Activated CD4-positive, alpha-beta T cell treated with anti-CD3 and anti-CD28 coated beads for 1 hour (primary cell): ENCODE measurements at places on chromosomes 1 and 21.

GRCh38 chr1:202235856-202236837 is 42.5 kb downstream of the LGR6 start:
- DNase-seq, result peak; percentile 37

GRCh38 chr1:197674286-197674685 is 101.0 kb downstream of the DENND1B start:
- no peak for DNase-seq

- no peak for DNase-seq
Measured at GRCh38 chr1:161492827-161493226, 12.4 kb upstream of the FCGR2A start.

- no peak for DNase-seq
Measured at GRCh38 chr1:184407816-184408510, 21.1 kb downstream of the C1orf21 start.

- no peak for DNase-seq
Measured at GRCh38 chr1:179807691-179808485, 64.8 kb downstream of the FAM163A start.

- DNase-seq, result no peak
Measured at GRCh38 chr1:53871773-53872484, 17.7 kb downstream of the YIPF1 start.

DNA sequence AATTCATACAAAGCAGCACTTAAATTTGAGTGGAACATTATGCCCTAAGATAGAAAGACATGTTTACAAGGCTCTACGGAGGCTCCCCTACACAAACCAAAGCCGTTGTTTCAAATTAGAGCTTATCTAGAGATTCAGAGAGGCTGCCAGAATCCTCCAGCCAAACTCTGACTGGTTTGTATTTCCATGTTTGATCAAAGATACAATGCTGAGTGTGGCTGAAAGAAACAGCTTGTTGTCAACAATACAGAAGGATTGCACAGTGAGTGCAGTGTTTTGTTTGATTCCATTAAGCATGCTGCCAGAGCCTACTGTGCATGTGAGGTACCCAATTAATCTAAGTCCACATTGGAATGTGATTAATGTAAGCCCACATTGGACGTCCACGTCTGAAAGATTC is 402.7 kb downstream of the DISC1 start:
- no peak for DNase-seq

DNA sequence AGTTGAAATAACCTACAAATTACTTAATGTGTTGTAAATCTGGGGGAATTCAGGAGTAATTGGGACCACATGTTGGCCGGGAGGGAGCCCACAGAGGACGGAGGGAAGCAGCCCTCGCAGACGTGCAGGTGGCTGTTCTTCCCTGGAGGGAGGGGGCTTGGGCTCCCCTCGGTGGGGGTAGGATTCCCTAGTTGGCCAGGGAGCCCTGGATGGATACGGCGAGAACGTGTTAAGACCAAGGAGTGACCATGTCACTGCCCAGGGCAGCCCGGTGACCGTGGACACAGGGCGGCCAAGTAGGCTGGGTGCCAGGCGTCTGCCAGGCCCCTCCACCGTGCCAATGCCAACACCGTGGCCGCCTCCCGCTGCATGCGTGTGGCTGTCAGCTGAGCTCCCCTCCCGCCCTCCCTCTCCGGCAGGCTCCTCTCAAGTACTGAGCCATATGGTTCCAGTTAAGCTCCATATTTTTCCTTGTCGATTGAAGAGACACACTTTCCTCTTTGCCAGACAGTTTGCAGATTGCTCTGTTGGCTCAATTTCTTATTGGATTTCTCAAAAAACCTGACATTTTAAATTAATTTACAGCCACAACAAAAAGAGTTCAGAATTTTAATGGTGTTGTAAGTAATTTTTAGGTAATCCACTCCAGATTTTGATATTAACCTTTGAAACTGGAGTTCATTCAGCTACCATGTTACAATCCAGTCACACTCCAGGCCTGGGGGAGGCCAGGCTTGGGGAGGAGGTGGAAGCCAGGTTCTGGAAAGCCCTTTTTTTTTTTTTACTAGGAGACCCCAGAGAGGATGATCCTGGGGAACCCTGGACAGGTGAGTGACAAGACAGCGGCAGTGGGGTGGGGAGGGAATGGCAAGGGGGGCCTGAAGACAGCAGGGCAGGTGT is 71.2 kb downstream of the CASZ1 start:
- no peak for DNase-seq

DNA sequence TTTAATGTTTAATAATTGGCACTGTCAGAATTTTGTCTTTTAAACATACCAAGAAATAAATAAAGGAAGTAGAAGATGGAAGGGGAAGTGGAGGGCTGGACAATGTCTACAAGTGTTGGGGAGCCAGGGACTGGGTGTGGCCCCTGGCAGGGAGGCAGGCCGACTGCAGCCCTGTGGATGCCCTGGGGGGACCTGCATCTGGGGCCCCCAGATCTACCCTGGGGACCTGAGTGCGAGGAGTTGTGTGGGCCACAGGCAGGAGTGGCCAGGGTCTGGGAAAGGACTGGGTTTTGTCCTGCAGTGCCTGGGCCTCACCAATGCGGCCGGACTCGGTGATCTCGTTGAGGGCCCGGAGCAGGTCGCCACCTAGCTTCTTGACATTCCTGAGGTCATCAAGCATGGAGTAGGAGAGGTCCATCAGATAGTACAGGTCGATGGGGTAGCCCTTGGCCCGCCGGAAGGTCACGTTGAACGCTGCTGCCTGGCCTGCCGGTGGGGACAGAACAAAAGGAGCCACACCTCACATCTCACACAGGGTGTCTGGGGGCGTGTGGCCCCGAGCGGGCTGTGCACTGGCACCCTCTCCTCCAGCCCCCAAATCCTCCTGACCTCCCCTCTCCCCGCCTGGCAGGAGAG is 17.5 kb downstream of the ITGB2 start:
- no peak for DNase-seq

DNA sequence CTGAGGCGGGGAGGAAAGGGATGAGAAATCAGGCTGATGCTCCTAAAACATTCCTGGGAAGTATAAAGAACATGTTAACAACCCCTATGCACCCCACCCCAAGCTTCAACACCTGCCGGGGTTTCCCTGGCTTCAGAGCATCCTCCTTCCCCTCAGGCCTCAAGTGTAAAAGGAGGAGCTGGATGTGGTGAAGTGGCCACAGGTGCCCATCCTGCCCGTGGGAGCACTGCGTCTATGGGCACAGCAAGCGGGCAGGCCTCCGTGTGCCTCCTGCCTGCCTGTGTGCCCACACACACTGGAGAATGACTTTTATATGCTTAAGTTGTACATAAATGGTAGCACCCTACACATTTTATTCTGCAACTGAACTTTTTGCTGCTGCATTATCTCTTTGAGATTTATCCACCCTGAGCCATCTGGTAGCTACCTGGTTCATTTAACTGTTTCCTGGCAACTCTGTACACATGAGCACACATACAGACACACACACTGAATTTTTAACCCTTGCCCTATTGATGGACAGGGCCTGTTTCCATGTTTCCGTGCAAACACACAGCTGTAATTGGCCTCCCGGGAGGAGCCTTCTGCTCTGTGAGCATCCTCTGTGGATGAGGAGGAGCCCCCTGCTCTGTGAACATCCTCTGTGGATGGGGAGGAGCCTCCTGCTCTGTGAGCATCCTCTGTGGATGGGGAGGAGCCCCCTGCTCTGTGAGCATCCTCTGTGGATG is 13.4 kb upstream of the FTCD start:
- no peak for DNase-seq

GRCh38 chr1:223233410-223234169 is 90.5 kb upstream of the TLR5 start:
- DNase-seq, result no peak

GRCh38 chr1:78843111-78843510 is 163.4 kb downstream of the ADGRL4 start:
- DNase-seq, result no peak

GRCh38 chr1:6859415-6860343 is 74.4 kb downstream of the CAMTA1 start:
- no peak for DNase-seq

DNA sequence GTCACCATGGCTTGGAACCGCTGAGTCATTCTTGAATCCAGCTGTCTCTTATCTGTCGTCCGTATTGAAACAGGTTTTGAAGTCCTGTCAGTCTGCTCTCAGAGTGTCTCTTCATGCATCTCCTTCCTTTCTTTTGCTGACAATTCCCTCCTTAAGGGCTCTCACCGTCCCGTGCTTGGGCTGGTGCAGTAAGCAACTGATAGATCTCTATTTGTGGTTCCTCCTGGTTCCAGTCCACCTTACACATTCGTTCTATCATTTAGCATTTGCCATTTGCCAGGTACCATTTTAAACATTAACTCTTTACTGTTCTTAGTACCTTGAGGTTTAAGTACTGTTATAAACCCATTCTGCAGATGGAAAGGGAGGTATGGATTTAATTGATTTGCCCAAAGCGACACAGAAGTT is 88.9 kb downstream of the DYRK1A start:
- no peak for DNase-seq

DNA sequence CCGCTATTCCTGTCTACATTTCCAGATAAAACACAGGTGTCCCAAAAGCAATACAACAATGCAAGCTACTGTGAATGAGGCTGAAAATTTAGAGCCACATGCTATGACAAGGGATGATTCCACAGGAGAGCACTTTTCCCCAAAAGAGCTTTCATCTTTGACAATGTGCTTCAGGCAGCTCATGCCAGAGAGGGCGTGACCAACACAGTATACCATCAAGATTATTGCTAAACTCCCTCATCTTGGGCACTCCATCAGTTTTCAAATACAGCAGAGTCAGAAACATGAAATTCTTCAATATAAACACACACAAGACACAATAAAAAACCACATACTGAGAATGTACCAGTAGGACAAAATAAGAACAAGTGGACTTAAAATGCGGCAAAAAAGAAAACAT is 6.7 kb downstream of the GON4L start:
- no peak for DNase-seq

GRCh38 chr21:34698270-34699015 is 29.6 kb downstream of the CLIC6 start:
- no peak for DNase-seq

GRCh38 chr1:234848972-234849649 is 239.1 kb upstream of the IRF2BP2 start:
- DNase-seq, result no peak

DNA sequence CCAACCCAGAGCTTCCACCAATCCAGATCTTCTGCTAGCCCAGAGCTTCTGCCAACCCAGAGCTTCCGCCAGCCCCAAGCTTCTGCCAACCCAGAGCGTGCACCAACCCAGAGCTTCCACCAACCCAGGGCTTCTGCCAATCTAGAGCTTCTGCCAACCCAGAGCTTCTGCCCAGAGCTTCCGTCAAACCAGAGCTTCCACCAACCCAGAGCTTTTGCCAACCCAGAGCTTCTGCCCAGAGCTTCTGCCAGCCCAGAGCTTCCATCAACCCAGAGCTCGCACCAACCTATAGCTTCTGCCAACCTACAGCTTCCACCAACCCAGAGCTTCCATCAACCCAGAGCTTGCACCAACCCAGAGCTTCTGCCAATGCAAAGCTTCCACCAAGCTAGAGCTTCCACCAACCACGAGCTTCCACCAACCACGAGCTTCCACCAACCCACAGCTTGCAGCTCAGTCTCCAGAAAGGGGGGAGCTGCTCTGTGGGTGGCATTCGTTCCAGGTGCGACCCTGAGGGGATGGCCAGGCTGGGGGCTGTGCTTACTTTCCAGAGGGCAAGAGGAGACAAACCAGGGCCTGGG is 23.8 kb downstream of the CRYAA start:
- DNase-seq, result no peak

DNA sequence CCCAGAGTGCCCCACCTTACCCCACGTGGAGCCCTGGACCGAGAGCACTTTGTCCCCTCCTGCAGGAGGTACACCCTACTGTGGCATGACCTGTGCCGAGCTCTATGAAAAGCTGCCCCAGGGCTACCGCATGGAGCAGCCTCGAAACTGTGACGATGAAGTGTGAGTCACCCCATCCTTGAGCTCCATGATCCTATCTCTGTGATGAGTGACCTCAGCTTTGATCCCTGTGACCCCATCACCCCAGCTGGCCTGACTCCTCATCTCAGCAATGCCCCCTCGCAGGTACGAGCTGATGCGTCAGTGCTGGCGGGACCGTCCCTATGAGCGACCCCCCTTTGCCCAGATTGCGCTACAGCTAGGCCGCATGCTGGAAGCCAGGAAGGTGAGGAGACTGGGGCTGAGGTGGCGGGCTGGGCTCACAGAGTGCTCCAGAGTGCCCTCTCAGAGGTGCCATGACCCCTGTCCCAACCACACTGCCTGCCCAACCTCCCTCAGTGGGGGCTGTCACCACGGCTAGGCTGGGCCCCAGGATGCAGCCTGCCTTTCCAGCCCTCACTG is 16.2 kb upstream of the MPL start:
- no peak for DNase-seq

DNA sequence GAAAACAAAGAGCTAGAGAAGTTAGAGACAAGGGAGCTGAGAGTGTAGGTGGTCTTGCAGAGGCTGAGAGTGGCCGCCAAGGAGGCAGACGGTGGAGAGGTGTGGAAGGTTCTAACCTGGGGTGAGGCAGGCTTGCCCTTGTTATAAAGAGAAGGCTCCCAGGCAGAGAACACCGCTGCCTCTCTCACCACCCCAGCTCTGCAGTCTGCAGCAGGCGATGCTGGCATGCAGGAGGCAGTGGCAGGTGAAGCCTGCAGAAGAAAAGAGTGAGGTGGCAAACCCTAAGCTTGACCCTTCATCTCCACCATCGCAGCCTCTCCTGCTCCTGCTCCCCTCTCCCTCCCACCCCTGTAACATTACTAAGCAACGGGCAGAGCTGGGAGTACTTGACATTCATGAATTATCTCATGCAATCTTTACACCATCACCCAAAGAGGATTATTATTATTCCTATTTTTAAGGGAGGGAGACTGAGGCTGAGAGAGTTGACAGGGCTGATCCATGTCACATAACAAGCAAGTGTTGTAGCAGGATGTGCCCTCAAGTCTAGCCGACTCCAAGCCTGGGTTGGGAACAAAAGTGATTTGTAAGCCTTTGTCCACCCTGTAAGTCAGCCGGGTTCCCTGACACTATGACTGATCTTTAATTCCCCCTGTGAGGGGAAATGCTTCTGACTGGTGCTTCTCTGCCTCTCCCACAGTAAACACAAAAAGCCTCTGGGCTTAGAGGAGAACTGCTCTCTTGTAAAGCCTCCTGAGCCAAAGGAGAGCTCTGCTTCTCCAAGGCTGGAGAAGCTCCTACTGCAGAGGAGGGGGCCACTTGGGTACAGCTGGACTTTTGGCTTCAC is 36.1 kb downstream of the KANK4 start:
- DNase-seq, result no peak

DNA sequence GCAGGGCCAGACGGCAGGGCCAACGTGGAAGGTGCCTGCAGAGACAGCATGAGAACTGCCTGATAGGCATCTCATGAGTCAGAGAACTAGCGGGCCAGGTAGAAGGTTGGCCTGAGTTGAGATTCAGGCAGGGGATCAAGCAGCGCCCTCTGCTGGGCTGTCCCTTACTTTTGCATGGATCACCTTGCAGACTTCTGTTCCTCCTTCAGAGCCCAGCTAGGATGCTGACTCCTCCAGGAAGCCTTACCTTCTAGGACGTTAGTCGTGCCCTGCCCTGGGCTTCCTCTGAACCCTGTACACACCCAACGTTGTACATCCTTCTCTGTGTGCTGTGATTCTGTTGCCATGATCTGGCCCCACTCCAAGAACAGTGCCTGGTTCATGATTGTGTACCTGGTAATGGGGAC is 231.3 kb upstream of the VAMP3 start:
- no peak for DNase-seq

- DNase-seq, result no peak
Measured at GRCh38 chr1:158087320-158087927, 93.3 kb upstream of the CD1D start.
